ENCODE measurements at places on chromosomes 4 and X.
A peak's percentile ranks its signal among the peaks of the same experiment; 100 is the strongest.

- DNase-seq = no peak
Measured at GRCh38 chrX:110421500-110422455, 63.1 kb downstream of the RTL9 start.

DNA sequence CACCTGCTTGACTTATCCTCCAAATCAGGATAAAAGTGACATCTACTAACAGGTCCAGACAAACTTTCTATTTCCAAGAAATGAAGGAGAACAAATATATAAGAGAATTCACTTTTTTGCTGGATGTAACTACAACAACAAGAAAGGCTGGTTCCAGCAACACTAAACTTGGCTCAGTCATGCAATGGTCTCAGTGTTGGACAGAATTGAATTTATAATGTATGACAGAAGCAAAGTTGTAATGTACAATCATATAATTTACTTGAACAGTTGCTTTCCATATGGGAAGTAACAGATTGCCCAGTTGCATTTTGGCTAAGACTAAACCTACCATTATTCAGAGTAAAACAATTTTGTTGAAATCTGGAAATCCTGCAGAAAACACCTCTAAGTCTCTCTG, 183.3 kb upstream of the INTU start:
- DNase-seq = no peak

DNA sequence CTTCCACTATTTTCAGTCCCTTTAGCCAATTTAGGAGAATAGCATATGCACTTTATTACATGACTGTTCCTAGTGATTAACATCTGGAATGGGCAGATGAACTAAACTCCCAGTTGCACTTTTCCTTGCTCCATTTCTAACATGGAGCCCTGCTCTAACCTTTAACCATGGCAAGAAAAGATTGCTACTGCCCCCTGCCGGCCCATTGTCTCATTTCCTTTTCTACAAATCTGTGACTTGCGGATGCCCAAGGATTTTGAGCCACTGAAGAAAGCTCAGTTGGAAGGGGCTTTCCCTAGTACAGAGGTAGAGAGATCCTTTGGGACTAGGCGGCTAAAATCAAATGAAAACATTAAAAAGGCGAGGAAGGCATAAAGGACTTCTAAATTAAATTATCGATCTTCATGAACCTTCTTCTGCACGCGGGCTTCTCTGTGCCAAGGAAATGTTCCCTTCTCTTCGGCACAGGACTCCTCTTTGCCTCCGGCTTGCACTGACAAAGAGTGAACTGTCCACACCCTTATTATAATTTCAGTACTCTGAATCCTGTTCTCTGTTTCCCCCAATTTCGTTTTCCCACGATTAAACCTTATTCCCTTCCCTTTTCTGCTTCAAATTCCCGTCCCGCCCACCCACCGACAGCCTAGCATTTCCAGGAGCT, 577 bp upstream of the GLRA2 start:
- peak; percentile 60 for DNase-seq

DNA sequence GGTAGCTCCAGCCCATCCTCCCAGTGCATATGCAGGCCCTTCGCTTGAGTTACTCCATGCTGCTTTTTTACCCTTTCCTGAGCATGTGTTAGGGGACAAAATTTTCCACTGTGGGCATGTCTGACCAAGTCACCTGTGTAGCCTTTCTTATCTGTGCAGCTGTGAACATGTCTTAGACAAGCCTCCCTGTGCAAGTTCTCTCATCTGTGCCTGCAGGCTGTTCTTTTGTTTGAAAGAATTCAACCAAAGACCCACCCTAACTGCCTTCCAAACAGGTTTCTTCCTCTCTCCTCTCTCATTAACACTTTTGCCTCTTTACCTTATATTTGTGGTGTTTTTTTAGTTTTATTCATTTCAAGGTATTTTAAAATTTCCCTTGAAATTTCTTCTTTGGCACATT, 53.2 kb upstream of the SPIN4 start:
- DNase-seq = no peak

GRCh38 chr4:67700116-67700737, 728 bp downstream of the UBA6 start:
- peak; percentile 54 for DNase-seq

DNA sequence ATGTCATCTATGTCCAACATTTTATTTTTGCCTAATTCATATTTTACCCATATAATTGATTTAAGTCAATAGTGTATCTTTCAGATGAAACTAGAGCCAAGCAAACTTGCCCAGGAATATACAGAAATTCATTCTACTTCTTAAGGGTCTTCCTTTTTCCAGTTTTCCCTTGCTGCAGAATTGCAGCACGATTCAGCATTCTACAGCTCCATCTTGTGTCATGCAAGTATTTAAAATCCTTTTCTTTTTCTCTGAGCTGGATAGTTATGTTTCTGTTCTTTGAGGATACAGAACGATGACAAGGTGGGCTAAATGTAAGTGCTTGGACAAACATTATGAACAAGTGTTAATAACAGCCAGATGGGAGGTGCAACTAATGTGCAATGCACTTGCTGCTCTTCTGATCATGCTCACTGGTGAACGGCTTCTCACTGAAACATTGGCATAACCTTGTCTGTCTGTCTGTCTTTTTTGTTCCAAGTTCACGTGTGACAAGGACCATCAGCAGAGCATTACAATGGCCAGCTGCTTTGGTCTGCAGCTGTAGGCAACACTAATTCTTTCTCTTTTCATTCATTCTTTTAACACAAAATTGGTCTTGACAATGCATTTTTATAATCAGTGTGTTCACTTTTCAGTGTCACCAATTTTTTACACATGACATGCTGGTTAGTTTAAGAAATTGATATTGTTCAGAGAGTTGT, 1821.7 kb downstream of the ARAP2 start:
- no peak for DNase-seq

DNA sequence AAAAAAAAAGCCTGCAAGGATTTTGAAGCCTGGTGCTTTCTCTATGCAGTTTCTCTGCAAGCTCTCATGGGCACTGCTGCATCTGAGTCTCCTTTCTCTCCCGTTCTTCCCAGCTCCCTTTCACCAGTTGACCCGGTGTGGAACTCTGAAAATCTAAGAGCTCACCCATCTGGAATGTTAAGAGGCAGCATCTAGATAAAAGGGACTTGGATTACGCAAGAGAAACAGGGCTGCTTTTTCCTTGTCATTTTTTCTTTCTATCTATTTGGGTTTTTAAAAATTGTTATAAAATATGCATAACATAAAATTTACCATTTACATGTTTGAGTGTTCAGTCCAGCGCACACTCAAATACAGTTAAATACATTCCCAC, 95.2 kb upstream of the RPS6KA3 start:
- no peak for DNase-seq

DNA sequence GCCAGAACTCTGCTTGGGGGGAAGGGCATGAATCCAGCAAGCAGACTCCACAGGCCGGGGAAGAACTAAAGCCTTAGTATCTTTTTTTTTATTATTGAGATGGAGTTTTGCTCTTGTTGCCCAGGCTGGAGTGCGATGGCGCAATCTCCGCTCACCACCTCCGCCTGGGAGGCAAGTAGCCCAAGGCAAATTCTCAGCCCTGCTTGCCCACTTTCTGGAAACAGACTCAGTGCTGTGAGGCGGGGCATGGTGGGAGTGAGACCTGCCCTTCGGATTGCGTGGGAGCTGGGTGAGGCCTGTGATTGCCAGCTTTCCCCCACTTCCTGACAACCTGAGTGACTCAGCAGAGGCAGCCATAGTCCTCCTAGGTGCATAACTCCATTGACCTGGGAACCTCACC, 348.8 kb downstream of the GASK1B start:
- DNase-seq = no peak

DNA sequence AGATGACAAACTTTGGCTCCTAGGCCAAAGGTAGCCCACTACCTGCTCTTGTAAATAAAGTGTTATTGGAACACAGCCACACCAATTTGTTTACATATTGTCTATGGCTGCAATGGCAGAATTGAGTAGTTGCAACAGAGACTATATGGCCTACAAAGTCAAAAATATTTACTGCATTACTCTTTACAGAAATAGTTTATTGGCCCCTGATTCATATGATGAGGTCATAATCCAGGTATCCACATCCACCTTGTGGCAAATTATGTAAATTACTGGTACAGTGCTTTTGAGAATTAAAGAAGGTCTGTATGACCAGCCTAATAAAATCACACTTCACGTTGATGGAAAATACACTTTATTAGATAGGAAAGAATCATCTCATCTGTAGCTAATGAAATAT, 337.0 kb upstream of the DDX53 start:
- DNase-seq = no peak

GRCh38 chrX:2820136-2820771, 8.5 kb upstream of the GYG2 start:
- DNase-seq = no peak

GRCh38 chr4:34880246-34880645, 1364.1 kb downstream of the ARAP2 start:
- no peak for DNase-seq

DNA sequence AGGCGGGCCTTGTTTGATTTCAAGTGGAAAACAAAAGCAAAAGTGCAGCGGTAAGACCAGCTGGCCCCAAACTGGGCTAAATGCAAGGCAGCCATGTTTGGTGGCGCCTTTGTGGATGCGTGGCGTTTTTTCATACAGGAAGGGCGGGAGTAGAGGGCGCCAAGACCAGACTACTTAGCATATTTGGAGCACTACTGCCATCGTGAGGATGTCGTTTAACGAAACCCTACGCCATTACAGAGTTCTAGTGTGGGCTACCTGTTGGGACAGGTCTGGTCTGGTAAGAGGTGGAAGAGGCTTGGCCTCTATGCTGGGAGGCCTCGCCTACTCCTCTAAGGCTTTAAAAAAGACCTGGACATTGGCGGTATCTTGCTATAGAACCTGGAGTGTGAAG, 230.7 kb upstream of the STK26 start:
- peak; percentile 47 for DNase-seq

GRCh38 chr4:173091958-173092357, 76.7 kb upstream of the GALNT7 start:
- DNase-seq = no peak

- DNase-seq = no peak
Measured at GRCh38 chr4:142826503-142827241, 19.4 kb downstream of the INPP4B start.

DNA sequence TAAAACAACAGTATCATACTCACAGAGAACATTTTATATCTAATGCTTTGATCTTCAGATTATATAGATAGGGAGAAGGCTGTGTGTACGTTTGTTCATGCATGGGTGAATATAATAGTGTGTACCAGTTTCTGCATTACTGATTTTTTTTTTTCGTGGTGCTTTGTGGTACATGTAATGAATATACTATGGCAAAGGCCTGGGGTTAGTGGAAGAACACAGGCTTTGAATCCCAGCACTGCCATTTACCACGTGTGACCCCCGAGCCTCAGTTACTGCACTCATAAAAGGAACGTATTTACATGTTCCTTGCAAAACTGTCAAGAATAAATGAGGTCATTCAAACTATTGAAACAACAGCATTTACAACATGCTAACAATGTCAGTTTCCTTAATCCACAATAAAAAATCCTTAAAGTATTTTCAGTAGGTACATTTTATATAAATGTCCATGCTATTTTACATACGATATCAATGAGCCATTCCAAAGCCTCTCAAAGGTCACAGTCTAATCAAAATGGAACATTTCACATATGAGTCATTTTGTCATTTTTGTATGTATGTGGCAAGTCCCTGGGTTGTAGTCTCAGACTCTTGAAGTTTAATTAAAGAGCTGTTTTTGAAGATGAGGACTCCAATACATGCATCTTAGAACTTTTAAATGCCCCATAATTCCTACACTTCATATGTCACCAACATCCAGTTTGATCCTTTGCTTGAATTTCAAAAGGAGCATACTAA, 242.8 kb downstream of the PPP3CA start:
- peak; percentile 21 for DNase-seq

DNA sequence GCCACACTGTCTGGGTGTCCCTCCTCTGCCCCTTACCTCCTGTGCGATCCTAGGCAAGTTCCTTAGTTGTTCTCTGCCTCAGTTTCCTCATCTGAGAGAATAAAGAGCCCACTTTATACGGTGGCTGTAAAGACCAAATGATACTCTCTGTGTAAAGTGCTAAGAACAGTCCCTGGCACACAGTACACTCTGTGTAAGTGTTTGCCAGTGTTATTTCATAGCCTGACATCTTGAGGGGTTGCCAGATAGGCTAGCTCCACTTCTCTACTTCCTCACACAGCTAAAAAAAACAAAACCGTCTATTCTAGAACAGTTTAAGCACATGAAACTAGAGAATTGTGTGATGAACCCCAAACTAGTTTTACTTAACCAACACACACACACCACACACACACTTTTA, 17.1 kb downstream of the SPON2 start:
- no peak for DNase-seq

DNA sequence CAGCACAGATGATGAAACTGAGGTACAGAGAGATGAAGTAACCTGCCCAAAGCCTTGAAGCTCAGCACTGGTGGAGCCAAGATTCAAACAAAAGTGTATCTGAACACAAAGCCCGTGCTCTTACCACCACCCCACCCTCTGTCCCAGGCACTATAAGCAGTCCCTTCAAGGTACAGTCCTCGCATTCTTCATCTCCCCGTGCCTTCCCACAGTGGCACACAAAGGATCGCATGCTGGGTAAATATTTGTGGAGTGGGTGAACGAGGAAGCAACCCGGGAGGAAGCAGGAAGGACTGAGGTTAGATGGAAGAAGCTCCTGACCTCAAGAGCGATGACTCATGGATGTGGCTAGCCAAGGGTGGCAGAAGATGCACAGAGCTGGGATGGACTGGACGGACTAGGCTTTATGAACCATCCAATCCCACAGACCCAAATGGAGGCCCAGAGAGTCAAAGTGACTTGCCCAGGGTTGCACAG, 18.4 kb downstream of the IQSEC2 start:
- no peak for DNase-seq

GRCh38 chrX:101973066-101973465, 41.2 kb upstream of the ZMAT1 start:
- DNase-seq = no peak

GRCh38 chrX:110245011-110245410, 72.9 kb downstream of the AMMECR1 start:
- DNase-seq = no peak

DNA sequence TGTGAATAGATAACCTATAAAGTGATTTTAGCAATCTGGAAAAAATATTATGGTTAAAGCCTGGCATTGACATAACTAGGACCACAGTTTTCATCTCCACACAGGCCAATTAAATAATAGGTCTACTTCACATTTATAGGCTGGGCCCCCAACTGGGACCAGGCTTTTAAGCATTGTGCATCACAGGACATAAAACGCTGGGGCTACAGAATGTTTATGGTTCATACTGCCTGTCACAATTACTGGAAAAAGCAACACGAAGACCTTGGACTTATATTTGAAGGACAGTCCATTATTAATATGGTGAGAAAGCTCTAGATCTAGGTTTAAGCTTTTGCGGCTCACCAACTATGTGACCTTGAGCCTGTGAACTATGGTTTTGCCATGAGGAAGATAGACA, 94.2 kb downstream of the MFAP3L start:
- DNase-seq = no peak

Measured in GM12865 (cell line).